ENCODE measurements at places on chromosomes 11 and 22.

GRCh38 chr11:9914064-9914463, 250.2 kb downstream of the SWAP70 start:
- DNase-seq = no peak

- DNase-seq = no peak
Measured at GRCh38 chr11:121538054-121538453, 85.3 kb upstream of the SORL1-AS1 start.

GRCh38 chr11:14312736-14313438, 46.1 kb downstream of the RRAS2 start:
- DNase-seq = no peak

- no peak for DNase-seq
Measured at GRCh38 chr11:118841469-118842242, 42.0 kb upstream of the CXCR5 start.

DNA sequence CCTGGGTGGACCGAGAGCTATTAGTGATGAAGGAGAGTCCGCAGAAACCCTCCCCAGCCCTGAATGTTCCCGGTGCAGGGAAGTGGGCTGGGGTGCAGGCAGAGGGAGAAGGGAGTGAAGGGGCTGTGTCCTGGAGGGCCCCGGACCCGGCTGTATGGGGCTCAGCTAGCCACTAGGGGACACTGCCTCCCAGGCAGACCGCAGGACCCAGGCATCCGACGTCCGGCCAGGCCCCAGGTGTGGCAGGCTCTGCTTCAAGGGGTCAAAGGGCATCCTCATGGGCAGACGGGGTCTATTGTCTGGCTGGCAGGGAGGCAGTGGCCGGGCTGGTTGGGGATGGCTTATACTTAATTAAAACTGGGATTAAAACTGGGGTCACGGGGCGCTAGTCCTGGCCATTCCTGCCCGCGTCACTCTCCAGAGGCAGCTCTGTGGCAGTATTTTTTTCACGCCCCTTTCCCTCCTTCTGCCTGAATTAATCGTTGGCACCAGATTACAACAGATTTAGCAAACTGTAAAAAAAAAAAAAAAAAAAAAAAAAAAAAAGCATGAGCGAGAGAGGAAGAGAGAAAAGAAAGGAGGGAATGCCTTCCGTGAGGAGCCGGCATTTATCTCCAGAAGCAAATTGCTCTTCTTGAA, 5.1 kb downstream of the FLRT1 start:
- DNase-seq = no peak

DNA sequence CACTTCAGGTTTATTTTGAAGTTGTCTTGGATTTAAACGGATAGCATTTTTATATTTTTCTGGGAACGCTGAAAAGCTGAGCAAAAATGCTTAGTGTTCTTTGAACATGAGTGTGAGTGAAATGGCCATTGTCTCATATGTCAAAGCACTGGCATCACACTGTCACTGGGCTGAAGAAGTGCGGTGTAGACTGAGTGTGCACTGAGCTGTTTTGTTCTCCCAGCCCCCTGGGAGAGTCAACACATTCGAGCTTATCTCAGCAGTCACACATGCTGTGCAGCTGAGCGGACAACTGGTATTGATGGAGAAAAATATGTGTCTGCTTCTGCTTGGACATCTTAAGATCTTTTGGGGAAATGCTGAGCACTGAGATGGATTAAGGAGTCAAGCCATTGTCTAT, 90.8 kb downstream of the TECTA start:
- no peak for DNase-seq

- DNase-seq = no peak
Measured at GRCh38 chr11:81070948-81071347, 1630.1 kb upstream of the TENM4 start.

- no peak for DNase-seq
Measured at GRCh38 chr22:44030702-44031082, 6.6 kb downstream of the PARVB start.

DNA sequence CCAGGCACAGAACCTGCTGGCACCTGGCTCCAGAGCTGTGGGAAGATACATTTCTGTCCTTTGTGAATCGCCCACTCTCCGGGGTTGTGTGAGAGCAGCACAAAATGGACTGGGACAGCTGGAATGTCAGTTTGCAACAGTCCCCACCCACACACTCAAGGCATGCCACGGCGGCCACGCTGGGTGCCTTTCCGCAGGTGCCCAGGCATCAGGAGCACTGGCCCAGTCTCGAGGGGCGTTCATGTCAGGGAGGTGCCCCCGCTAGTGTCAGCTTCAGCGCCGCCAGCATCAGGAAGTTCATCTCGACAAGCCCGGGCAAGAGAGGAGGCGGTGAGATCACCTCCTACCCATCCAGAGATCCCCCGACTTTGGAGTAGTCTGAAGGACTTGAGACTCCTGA, 2.1 kb downstream of the TP53AIP1 start:
- no peak for DNase-seq

- no peak for DNase-seq
Measured at GRCh38 chr11:82814379-82814778, 80.7 kb upstream of the FAM181B start.

GRCh38 chr11:60944490-60945294, 7.3 kb downstream of the SLC15A3 start:
- no peak for DNase-seq

DNA sequence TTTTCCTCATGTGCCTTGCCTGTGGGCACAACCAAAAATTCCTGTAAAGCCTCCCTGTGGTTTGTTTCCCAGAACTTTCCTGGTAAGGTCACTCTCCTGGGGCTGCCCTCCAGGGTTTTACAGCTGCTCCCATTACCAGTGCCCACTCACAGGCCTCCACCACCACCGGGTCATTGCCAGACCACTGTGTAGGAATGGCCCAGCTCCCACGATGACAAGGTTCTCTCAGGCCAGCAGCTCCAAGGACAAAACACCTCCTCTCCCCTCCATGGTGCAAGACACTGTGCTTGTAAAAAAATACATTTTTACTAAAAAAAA, 96.1 kb upstream of the AKIP1 start:
- DNase-seq = no peak

DNA sequence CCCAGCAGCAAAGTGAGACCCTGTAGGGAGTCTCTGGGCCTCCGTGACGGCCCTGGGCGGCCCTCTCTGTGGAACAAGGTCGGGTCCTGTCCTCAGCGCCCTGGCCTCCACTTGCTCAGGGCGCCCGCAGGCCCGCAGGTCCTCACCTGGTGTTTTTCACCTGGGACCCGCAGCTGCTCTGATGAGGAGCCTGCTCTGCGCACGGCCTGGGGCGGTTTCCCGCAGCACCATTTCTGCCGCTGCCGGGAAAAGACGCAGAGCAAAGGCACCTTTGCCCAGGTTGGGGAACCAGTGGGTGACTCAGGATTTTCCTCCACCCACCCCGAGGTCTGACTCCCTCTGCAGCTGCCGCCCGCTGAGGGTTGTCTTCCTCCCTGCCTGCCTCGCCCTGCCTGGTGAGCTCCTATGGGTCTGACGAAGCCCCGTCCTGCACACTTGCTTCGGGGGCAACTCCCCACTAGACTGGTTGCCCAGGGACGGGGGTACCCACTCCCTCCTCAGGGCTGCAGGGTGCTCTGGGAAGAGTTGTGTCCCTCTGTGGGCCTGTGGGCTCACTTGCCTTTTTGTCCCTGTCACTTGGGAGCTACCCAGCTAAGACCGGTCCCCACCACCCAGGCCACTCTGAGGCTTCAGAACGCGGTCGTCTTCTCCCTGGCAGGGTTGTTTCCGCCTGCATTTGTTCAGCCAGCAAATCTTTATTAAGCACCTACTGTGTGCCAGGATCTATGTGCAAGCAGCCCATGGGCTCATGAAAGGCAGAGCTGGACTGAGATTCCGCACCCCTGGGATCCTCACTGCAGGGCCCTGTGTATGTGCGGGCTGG, 89.5 kb downstream of the KCNQ1 start:
- no peak for DNase-seq
